ENCODE measurements at places on chromosomes 4 and X. TPM values are rescaled to one million over a fixed set of nuclear protein-coding genes. Genes with fewer than 3 reads are reported as not detected.

GRCh38 chrX:72146527-72146926, 14.8 kb upstream of the RTL5 start:
- no peak for DNase-seq

GRCh38 chr4:7852568-7853185, 87.0 kb downstream of the AFAP1 start:
- DNase-seq = no peak

- no peak for DNase-seq
Observed at GRCh38 chrX:34790026-34790425, 132.9 kb upstream of the TMEM47 start.

- no peak for DNase-seq
Observed at GRCh38 chr4:29085748-29086147, 1634.4 kb upstream of the PCDH7 start.

DNA sequence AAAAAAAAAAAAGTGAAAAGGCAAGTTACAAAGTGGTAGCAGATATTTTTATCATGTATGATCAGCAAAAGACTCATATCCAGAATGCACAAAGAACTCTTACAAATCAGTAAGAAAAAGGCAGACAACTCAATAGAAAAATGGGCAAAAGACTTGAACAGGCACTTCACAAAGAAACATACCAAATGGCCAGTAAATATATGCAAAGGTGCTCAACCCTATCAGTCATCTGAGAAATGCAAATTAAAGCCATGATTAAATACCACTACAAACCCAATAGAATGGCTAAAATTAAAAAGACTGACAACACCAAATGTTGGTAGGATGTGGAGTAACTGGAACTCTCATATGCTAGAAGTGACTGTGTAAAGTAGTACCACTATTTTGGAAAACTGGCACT, 45.4 kb downstream of the CHST7 start:
- no peak for DNase-seq

GRCh38 chr4:185204238-185204910, 574 bp upstream of the CFAP97 start:
- DNase-seq = no peak

GRCh38 chr4:88583631-88584470, 8.4 kb upstream of the HERC3 start:
- DNase-seq = no peak

DNA sequence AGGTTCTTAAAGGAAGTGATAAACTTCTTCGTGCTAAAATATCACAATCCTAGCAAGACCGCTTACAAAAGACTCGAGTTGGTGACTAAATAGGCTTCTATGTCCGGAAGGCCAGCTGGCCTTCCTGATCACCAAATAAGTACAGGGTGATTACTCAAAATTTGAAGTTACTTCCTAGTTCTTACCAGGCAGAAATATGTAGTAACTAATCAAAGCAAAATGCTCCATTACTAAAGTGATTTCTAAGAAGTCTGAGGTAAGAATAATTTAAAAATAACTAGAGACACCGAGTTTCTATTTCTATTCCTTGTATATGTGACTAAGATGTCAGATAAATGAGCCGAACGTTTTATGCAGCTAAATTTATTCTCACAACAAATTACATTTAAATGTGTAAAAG, 62.2 kb downstream of the NSUN7 start:
- DNase-seq = no peak

GRCh38 chr4:26611885-26612284, 28.0 kb downstream of the TBC1D19 start:
- DNase-seq = no peak

DNA sequence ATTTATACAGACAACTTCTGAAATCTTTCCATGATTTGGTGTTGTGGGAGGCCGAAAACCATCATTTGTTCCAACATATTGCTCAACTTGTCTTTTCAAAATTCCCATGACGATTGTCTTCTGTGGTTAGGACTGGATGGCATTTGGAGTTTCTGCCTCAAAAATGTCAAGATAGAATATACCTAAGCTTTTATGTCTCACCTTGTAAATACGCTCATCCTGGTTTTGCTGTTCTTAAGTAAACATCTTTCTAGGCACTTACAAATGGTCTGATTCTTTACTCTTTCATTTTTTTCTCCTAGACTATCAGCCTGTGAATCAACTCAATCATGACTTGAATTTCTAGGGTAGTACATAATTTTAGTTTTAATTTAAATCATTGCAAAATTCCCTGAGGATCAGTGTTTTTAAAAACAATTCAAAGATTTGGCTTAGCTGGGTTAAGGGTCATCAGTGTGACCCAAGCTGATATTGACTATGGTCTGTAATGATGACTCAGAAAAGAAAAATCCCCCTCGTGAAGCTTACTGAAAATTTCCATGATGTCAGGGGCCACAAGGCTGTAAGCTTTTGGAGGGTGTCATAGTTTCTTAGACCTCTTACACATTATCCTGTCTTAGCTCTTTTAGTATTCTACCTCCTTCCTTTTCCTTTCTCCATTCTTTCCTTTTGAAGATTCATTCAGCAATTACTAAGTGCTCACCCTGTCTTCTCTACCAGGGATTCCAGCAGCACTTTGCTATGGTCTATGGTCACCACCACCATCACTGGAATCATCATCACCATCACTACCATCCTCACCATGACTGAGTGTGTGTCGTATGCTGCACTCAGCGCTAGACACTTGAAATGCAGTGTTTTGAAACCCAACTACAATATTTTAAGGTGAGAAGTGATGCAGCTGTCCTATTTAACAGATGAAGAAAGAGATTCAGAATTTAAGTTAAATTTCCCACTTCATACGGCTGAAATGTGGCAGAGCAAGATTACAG, 124.4 kb downstream of the CPE start:
- no peak for DNase-seq

DNA sequence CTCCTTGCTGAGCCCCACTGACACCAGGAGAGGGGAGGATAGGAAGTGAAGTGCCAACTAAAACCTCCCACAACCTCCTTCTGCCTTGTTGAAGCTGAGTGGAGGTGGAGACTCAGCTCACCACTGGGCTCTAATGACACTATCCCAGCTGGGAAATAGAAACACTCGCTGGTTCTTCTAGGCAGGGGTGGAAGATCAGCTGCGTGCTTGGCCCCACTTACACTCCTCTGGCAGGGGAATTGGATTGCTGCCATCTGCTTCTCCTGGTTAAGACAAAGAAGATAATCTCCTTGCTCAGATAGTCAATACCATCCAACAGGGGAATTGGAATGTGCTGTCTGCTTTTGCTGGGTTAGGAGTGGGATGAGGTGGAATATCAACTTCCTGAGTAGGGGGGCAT, 392.5 kb downstream of the ZNF674 start:
- DNase-seq = no peak

- no peak for DNase-seq
Observed at GRCh38 chrX:42151808-42152207, 228.5 kb upstream of the CASK start.

DNA sequence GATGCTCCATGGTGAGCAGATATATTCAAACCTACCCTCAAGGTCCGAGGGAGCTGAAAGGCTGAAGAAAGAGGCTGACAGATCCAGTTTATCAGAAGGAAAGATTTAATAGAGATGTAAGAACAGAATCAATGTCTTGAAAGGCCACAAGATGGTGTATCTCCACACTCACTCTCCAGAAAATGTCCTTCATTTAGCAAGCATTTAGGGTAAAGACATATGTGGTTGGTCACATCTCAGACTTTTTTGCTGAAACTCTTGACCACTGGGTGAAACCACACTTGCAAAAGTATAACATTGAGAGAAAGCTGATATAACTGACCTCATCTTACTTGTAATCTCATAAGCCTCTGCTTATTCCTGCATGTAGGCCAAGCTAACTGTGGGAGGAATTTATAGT, 745.8 kb upstream of the GALNTL6 start:
- DNase-seq = no peak

DNA sequence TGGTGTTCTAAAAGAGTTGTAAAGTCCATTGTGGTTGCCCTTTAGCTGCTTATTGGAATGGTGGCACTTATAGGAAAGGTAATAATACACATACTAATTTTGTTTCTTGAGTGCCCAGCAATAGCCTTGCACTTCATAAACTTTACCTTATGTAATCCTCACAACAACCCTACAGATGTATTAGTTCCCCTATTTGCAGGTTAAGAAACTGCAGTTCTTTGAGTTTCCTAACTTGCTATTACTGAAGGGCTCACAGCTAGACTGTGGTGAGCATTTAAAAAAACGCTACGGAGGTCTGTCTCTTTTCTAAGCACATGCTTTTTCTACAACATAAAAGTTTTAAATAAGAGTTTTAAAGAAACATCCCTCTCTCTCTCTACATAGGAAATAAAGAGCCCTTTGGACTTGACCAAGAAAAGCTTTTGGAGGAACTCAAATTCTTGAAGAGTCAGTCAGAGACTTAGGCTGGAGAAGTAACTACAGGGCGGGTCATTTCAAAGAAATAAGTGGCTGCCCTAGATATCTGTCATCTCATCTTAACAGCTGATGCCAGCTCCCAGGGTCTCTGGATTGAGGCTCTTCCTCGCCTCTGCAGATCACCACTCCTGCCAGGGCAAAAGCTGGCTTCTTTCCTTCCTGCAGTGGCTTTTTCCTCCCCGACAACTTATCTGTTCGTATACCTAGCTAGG, 42.0 kb upstream of the FBXW7 start:
- DNase-seq = no peak

IBSP gene
- not detected for total RNA-seq

CPE gene
- total RNA-seq = 36.9 TPM

CYSLTR1 gene
- 10.5 TPM for total RNA-seq

MAGEA2B gene
- total RNA-seq = not detected

SPACA5 gene
- not detected for total RNA-seq
